ENCODE measurements at places on chromosomes 5 and 9.

- no peak for DNase-seq
Observed at GRCh38 chr5:109326919-109327318, 82.9 kb downstream of the PJA2 start.

GRCh38 chr5:9601055-9601739, 29.0 kb downstream of the TAS2R1 start:
- DNase-seq = no peak

- no peak for DNase-seq
Observed at GRCh38 chr9:10007356-10007755, 605.4 kb downstream of the PTPRD start.

DNA sequence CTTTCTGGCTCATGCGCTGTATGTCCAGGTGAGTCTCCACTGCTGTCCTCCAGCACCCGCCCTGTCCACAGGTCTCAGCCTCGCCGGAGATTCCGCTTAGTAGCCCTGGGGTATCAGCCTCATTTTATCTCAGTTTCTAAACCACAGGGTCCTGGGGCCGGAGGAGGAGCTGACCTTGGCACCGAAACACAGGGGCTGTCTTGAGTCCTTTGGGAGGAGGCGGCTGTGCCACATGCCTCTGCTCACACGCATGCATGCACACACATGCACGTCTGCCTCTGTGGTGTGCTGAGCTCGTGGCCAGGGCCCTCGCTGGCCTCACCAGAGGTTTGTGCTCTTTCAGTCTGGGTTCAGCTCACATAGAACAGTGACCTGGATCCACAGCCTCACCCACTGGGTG, 23.3 kb downstream of the TRIP13 start:
- no peak for DNase-seq

GRCh38 chr9:1200847-1201251, 150.7 kb downstream of the DMRT2 start:
- no peak for DNase-seq

DNA sequence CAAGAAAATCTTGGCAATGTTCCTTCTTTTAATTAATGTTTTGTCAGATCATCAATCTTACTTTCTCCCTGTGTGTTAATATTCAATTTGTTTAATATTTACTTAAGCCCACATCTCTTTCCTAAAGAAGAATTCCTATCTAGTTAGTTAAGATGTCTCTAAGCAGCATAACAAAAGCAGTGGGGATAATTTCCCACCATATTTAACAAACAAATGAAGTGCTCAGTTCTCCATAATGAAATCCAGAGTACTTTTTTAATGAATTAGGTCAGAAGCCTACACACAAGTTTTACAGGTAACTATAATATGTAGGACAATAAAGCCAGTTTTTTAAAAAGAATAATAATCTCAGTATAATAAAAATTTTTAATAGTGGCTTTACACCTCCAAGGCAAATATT, 1918.8 kb downstream of the EFNA5 start:
- no peak for DNase-seq

- DNase-seq = no peak
Observed at GRCh38 chr9:129026442-129027223, 1.5 kb downstream of the SH3GLB2 start.

DNA sequence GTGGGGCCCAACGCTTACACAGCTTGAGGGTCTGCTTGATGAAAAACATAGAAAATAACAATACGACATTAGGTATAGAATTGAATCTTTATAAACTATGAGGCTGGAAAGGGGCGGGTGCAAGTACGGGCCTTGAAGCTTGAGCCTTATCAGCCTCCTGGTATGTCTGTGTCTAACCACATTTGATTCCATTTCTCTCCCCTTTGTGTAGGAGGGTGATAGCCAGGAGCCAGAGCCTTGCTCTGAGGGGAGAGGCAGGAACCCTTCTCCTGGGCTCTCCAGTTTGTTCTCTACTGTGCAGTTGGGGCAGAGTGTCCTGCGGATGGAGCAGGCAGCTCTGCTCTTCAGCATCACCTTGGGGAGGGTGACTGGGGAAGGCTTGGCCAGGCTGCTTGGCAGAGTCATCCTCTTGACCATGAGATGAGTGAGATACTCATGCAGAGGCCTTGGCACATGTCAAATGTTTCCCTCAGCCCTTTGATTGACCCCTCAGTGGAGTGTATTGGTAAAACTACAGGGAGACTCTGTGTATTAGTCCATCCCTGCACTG, 153.5 kb downstream of the SEMA6A start:
- DNase-seq = no peak

DNA sequence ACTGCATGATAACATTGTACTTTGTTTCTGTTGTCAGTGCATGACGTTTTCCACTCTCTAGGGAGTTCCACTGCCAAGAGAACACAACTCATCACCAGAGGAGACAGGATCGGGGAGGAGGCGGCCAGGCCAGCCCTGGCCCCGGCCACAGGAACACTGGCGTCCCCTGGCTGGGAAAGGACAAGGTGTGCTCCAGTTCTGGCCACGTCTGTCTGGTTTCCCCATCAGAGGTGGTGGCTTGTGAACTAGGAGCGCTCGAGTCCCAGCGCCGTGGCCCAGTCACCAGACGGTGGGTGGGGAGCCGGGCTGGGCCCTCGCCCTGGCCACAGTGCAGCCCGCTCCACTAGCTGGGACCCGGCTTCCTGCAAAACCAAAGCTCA, 211.9 kb upstream of the IRX4 start:
- no peak for DNase-seq

- no peak for DNase-seq
Observed at GRCh38 chr5:133503511-133503910, 108.8 kb downstream of the FSTL4 start.

DNA sequence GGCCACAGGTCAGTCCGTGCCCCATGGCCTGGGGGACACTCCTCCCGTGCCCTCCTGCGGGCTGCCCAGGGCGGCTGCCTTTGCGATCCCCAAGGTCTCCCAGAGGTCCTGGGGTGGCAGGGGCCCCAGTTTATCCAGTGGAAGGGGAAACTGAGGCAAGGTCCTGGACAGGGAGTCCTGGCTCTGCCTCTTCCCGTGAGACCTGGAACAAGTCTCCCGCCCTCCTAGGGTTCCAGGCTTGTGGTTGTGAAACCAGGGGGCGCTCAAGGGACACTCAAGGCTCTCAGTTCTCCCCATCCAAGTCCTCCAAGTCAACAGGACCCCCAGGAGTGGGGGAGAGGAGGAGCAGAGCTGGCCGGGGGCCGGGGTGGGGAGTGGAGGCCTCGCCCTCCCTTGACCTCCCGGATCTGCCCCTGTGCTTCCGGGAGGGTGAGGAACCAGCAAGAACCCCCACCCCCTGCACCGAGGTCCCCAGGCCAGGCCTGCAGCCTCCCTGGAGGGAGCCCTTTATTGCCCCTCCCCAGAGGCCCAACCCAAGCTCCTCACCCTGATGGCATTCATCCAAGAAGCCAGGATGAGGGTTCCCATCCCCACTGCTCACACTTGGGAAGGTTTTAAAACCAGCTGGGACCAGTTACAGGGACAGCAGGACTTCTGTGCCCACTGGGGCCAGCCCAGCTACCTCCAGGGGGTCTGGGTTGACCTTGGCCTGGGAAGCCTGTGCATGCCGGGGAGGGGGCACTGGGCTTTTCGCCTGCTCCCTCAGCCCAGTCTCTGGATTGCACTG, 24.7 kb upstream of the TMEM250 start:
- DNase-seq = no peak

GRCh38 chr5:2134543-2135292, 252.0 kb upstream of the IRX4 start:
- no peak for DNase-seq

- no peak for DNase-seq
Observed at GRCh38 chr9:28389411-28389810, 816.1 kb upstream of the C9orf72 start.

GRCh38 chr9:90022474-90022873, 417.7 kb downstream of the GADD45G start:
- DNase-seq = no peak

DNA sequence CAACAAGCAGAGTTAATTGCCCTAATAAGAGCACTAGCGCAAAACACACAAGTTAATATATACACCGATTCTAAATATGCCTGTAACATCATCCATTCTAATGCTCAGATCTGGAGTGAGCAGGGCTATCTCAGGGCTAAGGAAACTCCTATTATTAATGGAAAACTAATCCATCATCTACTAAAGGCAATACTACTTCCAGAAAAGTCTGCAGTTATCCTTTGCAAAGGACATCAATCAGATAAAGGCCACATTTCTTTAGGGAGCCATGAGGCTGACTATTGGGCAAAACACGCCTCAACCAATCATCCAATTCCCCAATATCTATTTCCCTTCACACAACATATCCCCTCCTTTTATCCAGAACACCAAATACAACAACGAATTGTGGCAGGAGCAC, 1032.3 kb upstream of the NUDT12 start:
- DNase-seq = no peak

GRCh38 chr9:130714586-130715110, 21.1 kb downstream of the EXOSC2 start:
- no peak for DNase-seq

DNA sequence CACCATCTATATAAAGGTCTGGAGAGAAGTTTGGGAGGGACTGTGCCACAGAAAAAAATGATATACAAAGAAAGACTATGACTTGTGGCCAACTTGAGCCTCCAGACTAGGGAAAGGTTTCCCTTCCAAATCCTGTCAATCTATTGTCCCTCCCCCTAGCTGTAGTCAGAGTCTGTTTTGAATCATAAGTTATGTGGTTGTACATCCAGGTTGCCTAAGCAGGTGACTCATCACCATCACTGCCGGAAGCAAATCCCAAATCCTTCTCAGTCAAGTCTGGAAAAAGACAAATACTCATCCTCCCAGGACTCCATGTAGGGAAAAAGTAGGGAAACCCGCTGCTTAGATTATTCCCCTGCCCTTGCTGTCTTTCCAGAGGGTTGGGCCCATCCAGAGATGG, 235.7 kb downstream of the CDK5RAP2 start:
- no peak for DNase-seq

DNA sequence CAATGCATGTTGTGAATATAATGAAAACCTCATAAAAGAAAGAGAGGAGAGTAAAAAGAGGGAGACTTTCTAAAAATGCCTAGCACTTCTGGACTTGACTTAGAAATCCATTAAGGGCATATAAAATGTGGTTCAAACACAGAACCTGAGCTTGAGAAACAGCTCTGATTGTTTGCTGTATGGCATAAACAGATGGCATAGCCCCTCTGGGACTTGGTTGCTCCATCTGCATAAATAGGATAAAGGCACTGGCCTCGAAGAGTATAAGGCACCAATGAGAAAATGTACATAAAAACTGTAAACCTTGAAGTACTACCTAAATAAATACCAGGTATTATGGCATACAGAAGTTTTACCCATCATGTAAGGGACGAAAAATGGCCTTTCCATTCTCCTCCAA, 23.8 kb downstream of the MRPS27 start:
- DNase-seq = no peak

DNA sequence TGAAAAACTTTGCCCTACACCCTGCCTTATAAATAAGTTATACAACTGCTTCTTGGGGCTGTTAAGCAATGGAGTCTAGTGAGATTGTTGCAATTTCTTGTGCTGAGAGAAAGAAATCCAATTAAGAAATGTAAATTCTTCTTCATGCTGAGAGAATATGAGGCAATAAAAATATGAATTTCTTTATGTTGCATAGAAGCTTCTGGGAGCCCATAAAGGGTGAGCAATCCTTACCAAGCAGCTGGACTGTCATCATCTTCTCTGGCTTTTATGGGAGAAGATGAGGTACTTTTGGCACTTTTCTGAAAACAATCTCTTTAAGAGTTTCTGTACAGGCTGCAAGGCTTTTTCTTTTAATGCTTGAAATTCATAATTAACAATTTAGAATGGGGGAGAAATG, 204.3 kb downstream of the DMRTA1 start:
- DNase-seq = no peak

All from activated CD4-positive, alpha-beta T cell treated with anti-CD3 and anti-CD28 coated beads, Interleukin-2, amount 50 U/mL, for 24 hours (primary cell).